ENCODE measurements at places on chromosomes 11 and 22. TPM values are rescaled to one million over a fixed set of nuclear protein-coding genes. Genes with fewer than 3 reads are reported as not detected.

DNA sequence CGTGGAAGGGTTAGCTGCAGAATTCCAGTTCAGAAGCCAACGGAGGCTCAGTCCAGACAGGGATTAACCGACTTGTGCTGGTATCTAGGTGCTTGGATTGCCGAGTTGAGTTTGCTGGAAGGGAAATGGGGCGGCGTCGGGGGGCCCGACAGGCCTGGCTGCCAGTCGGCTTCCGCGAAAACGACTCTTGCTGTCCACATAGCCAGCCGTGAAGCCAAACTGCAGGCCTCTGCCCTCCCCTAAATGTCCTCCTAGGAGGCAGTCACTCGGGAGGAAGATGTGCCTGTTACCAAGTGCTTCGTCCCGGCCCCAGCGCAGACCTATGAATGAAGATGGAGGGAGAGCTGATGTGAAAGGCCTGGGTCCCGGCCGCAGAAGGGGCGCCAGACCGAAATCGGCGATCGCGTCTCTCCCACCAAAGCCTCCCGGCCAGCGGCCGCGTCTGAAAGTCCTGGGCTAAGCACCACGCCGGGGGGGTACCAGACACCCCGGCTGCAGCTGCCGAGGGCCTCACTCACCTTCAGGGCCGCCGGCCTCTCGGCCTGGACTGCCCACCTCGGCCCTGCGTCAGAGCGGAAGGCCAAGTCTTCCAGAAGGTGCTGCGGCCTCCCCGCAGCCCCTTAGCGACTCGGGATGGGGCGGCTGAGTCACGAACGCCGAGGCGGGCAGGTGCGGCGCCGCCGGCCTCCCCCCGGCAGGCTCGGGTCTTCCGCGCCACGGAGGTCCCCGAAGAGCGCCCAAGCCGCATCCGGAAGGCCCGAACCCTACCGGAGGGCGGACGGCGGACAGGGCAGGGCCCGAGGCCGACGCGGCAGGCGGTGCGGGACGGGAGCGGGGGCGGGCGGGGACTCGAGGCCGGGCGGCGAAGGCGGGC, 7.5 kb downstream of the DPAGT1 start:
- DNase-seq: no peak

GRCh38 chr11:92931746-92932422, 37.6 kb upstream of the MTNR1B start:
- no peak for DNase-seq

ZNF70 gene
- polyA plus RNA-seq: 6.1 TPM

DNA sequence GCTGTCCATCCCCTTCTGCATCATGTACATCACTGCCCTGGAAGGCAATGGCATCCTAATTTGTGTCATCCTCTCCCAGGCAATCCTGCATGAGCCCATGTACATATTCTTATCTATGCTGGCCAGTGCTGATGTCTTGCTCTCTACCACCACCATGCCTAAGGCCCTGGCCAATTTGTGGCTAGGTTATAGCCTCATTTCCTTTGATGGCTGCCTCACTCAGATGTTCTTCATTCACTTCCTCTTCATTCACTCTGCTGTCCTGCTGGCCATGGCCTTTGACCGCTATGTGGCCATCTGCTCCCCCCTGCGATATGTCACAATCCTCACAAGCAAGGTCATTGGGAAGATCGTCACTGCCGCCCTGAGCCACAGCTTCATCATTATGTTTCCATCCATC, 337 bp downstream of the OR52B6 start:
- no peak for DNase-seq

- DNase-seq: no peak
Measured at GRCh38 chr11:45193695-45194094, 47.3 kb downstream of the PRDM11 start.

DNA sequence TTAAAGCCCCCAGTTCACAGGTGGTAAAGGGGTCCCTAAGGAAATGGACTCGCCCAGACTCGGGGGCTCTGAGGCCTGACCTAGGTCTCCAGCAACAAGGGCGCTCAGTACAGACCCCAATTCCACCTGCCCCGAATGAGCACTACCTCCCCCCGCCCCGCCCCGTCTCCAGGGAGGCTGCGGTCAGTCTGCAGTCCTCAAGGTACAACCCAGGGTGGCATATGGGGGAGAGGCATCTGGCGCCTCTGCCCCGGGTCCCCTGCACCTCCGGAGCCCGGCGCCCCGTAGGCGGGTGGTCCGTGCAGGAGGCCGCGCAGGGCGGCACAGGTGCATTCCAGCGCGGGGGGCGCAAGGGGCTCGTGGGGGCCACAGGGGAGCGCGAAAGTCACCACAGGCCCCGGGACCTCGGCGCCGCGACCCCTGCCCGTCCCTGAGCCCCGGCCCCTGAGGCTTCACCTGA, 361 bp downstream of the CTSD start:
- no peak for DNase-seq

GRCh38 chr22:46879083-46879482, 116.6 kb downstream of the TBC1D22A start:
- DNase-seq: no peak

EIF3L gene
- polyA plus RNA-seq: 1,289 TPM

SYNGR1 gene
- 13.0 TPM for polyA plus RNA-seq

GRCh38 chr11:59918987-59919589, 19.1 kb upstream of the OOSP1 start:
- no peak for DNase-seq

- no peak for DNase-seq
Measured at GRCh38 chr11:80146232-80146631, 705.4 kb upstream of the TENM4 start.

ISX gene
- polyA plus RNA-seq: not detected

KRTAP5-10 gene
- not detected for polyA plus RNA-seq

- DNase-seq: no peak
Measured at GRCh38 chr11:47914743-47915142, 65.6 kb upstream of the PTPRJ start.

GRCh38 chr11:70495351-70496310, 97.3 kb downstream of the CTTN start:
- no peak for DNase-seq

TBX1 gene
- polyA plus RNA-seq: 17.2 TPM

DNA sequence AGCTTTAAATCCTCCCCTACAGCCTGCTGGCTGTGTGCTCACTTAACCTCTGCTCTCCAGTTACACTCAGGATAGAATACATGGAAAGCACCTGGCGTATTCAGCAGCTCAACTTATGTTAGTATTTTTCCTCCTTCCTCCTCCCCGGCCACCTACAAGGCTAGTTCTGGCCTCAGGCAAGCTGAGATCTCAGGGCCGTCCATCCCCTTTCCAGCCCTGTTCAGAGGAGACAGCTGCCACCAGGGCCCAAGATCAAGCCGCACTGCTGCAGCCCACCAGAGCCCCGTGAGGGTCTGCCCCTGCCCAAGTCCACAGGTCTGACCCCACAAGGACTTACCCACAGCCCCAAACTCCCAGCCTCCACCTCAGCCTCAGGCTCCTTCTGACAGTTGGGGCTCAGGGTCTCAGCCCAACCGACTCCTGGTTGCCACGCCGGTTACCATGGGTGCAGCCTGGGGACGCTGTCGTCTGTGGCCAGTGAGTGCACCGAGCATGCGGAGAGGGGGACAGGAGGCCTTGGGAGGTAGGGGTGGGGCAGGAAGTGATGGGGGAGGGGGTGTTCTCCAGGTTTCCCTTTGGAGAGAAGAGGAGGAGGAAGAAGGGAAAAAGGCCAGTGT, at the start of gene C11orf16:
TSS of gene C11orf16 (minus strand) at position 384 of the 617 bp plus-strand sequence. CDS start 639 bp downstream, outside the sequence.
- DNase-seq: no peak

GRCh38 chr11:88337987-88338668, 592 bp upstream of the CTSC start:
- peak; percentile 42 for DNase-seq

DNA sequence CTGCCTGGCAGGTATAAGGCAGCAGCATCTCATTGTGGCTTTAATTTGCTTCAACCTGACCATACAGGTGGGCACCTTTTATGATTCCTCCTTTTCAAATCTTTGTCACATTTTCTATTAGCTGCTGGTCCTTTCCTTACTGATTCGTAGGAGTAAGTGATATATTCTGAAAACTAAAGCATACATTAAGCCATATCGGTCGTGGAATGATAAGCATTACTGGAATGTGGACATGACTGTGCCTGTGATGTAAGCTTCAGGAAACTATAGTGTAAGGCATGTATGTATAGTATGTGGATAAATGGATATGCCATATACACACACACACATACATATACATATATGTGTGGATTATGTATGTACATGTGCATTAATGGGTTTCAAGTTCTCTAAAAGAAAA, 20.8 kb downstream of the YPEL1 start:
- DNase-seq: no peak

FAM180B gene
- 3.0 TPM for polyA plus RNA-seq

IL17REL gene
- polyA plus RNA-seq: not detected

- peak; percentile 74 for DNase-seq
Measured at GRCh38 chr11:11977206-11977938, 31.1 kb downstream of the DKK3 start.

- DNase-seq: no peak
Measured at GRCh38 chr11:47506795-47507562, 46.0 kb downstream of the CELF1 start.

- no peak for DNase-seq
Measured at GRCh38 chr22:38831166-38831945, 12.5 kb downstream of the NPTXR start.

SHISA8 gene
- 1.1 TPM for polyA plus RNA-seq
